ENCODE measurements at places on chromosomes 1 and 21.

DNA sequence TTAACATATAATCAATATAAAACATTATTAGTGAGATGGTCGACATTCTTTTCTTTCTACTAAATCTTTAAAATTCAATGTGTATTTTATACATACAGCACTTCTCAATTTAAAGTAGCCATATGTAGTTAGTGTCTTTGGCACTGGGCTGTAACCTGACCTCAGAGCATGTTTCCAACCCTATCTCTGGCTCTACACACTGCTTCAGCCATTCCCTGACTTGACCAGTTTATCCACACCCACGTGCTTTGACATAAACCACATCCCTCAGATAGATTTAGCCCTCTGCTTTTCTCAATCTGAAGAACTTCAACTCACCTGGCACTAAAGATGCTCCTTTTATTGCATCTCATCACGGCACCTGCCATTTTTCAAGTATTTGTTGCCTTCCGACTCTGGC lies 58.3 kb downstream of the RGS2 start:
- no peak for DNase-seq

DNA sequence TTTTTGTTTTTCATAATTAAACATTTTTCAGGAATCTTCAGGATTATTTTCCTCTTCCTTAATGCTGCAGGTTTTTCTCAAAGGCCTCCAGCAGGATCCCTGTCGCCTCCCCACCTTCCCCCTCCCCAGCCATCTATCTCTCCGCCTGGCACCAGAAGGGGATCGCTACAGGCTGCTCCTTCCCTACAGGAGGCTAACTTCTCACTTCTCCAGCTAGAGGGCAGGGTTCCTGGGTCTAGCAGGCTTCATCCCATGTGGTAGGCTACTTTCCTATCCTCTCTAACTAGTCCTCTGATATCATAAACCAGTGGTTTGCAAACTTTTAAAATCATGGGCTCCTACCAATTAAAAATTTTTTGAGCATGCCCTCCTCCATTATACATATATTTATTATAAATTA lies 104.1 kb downstream of the KCNN3 start:
- no peak for DNase-seq

DNA sequence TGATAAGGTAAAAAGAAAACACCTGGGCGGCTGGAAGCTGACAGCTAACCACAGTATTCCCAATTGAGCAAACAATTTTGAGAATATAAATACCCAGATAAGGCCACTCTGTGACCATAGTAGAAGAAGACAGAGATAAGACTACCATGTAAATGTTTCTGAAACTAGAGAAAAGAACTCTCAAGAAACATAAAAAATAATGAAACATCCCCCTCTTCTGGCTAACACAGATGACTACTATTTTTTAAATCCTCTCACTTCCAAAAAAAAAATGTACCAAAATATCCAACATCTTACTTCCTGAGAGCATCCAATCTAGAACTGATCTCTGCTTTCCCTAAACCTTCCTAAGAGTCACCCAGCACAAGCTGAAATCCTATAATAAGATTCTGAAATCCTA lies 125.9 kb downstream of the HFM1 start:
- DNase-seq = no peak

- DNase-seq = no peak
Observed at GRCh38 chr1:170174395-170174794, 28.6 kb downstream of the NTMT2 start.

DNA sequence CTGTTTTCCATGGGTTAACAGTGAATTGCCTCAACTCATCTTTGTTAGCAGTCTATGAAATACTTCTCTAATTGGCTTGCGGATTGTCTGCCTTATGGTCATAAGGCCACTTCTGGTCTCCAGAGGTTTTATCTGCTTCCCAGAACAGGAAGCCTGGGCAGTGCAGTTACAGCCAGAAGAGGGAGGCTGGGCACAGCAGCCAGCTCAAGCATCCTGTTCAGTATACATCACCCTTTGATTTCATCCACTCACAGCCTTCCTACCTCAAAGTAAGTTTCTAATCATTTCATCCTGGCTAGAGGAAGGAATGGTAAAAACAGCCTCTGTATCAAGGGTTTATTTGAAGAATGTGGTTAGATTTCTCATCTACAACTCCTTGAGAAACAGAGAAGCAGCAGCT lies 311.5 kb upstream of the DEPDC1 start:
- DNase-seq = no peak

DNA sequence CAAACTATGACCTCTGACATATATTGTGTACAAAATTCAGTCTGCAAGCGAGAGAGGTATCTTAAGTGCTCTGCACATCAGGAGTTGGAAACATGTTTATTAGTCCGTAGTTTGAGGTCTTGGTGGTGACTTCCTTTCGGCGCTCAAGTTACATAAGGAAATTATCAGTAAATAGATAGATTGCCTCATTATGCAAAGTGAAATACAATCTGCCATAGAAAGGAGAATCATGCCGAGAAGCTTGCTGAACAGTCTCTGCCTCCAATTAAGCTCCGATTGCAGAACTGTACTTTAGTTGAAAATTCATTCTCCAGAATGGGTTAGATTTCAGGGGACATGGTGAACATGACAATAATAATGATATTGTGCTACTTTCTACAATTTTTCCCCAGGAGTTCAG lies 271.8 kb downstream of the BRINP2 start:
- DNase-seq = no peak

DNA sequence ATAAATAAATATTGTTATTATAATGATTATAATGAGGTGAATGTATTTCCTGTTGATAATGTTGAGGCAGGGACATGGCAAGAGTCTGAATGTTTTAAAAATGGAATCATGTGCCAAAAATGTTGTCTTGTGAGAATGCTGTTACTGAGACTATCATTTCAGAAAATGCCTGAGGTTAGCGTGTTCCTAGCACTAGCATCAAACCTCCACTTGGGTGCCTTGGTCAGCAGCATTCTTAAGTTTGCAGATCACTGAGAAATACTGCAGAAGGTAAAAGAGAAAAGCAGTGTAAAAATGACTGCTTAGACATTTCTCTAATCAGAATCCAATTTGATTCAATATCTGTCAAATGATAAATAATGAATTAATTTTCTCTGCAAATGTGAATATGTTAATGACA lies 50.8 kb downstream of the OLFM3 start:
- no peak for DNase-seq

- DNase-seq = no peak
Observed at GRCh38 chr1:46039571-46040052, 92.8 kb downstream of the PIK3R3 start.

DNA sequence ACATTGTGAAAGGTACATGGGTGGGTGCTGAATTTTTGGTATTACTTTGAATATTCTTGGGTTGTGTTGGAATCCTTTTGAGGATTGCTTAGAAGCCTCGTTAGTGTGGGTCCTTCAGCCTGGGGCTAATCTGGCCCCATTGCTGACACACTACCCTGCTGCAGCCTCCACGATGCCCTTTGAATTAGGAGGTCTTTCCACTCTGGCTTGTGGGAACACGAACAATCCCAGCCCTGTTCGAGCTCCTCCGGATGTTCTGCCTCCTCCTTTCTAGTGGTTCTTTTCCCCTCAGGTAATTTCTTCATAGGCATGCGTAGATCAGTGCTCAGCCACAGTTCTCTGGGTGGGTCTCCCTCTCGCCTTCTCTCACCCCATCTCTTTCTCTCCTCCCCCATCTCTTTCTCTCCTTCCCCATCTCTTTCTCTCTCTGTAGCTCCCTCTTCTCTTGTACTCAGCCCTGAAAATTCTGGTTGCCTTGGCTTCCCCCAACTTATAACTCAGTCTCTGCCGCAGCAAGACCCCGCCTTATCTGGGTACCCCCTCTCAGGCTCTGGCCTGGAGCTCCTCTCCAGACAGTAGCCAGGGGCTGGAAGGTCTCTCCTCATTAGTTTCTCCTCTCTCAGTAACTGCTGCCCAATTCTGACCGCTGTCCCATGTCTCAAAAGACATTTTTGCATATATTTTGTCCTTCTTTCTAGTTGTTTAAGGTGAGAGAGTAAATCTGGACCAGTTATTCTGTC lies 46.0 kb upstream of the SLC19A1 start:
- DNase-seq = no peak

DNA sequence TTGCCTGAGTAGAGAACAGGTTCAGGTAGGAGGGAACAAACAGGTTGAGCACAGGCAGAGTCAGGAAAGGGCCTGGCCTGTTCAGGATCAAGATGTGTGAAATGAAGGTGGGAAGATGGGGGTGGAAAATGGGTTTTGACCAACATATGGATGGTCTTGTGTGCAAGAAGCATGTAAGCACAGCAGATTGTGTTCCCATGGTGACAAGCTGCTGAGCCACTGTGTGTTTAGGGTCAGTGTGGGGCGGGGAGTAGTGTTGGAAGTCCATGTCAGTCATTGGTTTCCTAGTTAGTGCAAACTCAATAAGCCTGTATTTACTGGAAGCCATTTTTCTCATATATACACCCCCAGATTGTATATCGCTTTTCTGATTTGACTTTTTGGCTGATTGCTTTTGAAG lies 111.9 kb downstream of the CAMTA1 start:
- DNase-seq = no peak

GRCh38 chr1:159161001-159161718 lies 10.3 kb upstream of the CADM3 start:
- DNase-seq = peak; percentile 73

Data from non-pigmented ciliary epithelial cell (primary cell).